ENCODE measurements at places on chromosomes 7 and 10.

GRCh38 chr10:32489901-32490300 lies 44.0 kb downstream of the CCDC7 start:
- no peak for DNase-seq

DNA sequence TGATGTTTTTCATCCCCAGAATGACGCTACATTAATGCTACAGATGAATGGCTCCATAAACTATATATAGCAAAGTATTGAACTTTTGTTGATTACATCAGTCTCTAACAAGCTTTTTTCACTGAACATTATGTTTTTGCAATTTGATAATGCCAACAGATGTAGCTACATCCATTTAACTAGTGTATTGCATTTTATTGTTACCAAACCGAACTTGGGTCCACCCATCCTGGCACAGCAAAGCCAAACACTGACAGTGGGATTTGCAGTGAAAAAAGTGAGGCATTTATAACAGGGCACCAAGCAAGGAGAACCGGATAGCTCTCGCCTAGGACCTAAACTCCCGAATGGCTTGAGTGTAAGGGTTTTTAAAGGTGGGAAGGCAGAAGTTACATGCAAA lies 182.8 kb upstream of the TNS3 start:
- DNase-seq, result no peak

DNA sequence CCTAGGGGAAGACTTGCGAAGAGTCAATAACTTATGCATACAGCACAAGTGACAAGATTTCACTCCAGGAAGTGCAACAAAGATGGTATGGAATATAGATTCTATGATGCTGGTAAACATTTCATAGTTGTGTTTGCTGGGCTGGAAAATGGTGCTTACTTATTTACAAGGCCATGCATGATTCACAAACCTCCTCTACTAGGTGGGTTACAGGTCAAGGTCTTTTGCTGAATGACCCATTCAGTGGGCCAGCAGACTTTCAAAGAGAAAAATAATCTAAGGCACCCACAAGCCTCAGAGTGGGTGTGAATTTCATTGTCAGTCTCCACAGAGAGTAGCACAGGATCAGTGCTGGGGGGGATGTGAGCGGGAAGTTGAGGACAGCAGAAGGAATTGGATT lies 378.5 kb downstream of the PLXNA4 start:
- no peak for DNase-seq

GRCh38 chr10:97831259-97831658 lies 18.4 kb upstream of the GOLGA7B start:
- DNase-seq, result no peak

GRCh38 chr7:77426052-77426404 lies 9.9 kb upstream of the GSAP start:
- DNase-seq, result no peak

GRCh38 chr10:50467209-50467608 lies 156.5 kb downstream of the SGMS1 start:
- DNase-seq, result no peak

- DNase-seq, result no peak
Measured at GRCh38 chr10:68829521-68829920, 2.2 kb downstream of the STOX1 start.

GRCh38 chr7:10225275-10225674 lies 748.4 kb upstream of the PHF14 start:
- no peak for DNase-seq

DNA sequence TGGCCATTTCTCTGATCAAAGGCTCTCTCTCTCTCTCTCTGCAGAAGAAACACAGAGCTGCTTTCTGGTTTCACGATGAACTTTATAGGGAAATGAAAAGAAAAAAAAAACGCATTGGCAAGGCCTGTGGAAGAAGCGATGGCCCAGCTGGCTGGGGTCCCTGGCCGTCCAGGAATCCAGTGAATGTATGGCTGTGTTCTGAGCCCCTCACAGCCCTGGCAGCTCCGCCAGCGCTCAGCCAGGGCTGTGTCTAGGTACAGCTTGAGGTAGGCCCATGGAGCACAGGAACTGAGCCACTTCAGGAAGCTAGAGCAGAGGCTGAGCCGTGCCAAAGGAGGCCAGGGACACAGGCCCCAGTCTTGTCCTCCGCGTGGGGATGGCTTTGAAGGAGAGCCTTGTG lies 13.1 kb upstream of the UCMA start:
- no peak for DNase-seq

- DNase-seq, result no peak
Measured at GRCh38 chr7:25901658-25902057, 250.3 kb upstream of the NFE2L3 start.

DNA sequence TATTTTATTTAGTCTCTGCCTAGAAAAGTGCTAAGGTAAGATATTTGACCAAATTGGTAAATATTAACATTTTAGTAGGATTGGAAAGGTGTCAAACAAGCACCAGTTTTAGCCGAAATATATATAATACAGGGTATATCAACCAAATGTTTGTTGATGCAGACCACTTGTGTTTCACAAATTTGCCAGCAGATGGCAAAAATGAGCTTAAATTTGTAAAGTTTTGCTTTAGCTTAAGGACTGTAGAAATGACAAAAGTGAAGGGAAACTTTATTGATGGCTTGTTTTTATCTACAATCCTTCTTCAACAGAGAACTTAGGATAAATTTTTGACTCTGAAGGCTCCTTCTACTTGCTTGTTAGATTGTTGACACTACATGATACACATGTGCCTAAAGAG lies 4.8 kb upstream of the POLR1F start:
- DNase-seq, result no peak

DNA sequence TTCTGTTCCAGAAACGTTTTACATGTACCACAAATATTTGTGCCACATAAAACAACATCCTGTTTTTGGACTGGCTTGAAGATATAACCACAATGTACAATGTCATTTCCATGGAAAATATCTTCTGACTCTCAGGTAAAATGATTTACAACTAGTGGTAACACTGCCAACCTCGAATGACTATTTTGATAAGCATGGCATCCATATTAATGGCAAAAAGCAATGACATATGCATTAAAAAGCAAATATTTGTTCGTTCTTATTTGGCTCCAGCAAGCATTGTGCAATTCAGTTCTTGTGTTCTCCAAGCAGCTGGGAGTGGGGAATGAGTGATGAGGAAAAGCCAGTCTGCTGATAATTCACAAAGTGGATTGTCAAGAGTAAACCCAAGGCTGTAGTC lies 289.0 kb downstream of the PLXDC2 start:
- no peak for DNase-seq

DNA sequence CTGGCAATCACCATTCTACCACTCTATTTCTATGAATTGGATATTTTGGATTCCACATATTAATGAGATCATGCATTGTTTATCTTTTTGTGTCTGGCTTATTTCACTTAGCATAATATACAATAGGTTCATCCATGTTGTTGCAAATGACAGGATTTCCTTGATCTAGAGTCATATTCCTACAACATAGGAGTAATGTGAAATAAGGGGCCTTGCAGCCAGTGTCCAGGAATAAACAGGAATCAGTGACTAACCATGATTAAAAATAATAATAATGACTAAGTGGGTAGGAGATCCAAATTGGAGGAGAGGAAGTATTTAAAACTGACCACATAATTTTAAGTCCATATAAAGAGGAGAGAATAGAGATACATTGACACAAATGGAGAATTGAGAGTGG lies 49.9 kb downstream of the SCIN start:
- DNase-seq, result no peak

- DNase-seq, result no peak
Measured at GRCh38 chr10:36675458-36675880, 449.9 kb upstream of the ANKRD30A start.

DNA sequence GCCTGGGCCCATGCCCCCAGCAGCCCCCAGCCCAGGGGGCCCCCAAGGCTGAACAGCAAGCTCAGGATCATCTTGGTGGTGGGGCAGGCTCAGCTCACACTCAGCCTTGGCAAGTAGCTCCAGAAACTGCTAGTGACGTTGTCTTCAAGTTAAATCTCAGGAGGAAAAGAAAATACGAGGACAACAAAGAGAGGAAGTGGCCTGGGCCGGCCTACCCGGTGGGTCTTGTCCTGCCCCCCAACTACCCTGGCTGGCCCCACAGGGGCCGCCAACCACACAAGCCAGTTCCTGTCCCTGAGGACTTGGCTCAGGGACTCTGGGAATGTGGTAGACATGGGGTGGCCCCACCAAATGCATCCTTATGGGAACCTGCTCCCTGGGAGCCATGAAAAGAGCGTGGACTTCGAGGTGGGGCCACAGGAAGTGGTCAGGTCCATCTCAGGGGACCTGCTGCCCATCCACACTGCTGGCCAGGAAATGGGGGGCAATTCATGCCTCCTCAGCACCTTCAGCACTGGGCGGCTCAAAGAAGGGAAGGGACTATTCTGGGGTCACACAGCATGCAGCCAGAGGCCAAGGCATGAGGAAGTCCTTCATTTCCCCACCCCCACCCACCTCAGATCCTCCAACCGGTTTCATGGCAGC lies at the start of gene MMRN2:
TSS of gene MMRN2 (minus strand) at position 145 of the 645 bp plus-strand sequence. CDS start at position 71, 74 bp downstream.
- no peak for DNase-seq

DNA sequence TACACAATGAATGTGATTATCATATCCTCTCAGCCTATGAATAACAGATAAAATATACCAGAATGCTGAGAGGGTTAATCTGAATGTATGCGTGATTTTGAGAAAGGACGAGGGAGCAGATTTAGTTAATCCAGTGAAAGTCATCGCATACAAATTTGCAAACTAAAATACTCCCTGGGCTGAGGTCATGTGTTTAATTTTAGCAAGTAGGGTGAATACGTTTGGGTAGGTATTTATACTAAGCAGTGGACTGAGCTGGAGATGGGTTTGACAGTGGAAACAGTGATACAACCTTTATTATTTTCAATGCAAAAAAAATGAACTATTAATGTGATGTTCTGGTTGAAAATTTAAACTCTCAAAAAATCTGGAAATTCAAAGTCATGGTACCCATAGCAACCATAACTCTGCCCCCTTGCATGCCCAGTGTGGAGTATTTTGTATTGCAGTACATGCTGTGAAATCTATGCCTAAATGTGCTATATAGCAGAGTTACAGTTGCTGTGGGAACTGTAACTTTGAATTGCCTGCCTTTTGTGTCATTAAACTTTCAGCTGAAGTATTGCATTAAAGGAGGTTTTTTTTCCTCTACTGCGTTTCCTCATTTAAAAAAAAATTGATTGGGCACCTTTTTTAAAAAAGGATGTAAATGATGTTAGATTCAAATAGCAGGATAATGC lies 9.5 kb upstream of the ARID5B start:
- no peak for DNase-seq

GRCh38 chr10:54691331-54691730 lies 109.7 kb downstream of the PCDH15 start:
- no peak for DNase-seq

DNA sequence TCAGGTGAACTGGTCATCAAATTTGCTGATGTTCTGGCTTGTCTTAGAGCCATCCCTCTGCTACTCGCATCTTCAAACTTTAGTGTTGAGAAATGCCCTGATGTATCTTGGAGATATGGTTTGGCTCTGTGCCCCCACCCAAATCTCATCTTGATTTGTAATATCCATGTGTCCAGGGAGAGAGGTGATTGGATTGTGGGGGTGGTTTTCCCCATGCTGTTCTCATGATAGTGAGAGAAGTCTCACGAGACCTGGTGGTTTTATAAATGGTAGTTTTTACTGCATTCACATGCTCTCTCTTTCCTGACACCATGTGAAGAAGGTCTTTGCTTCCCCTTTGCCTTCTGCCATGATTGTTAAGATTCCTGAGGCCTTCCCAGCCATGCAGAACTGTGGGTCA lies 74.0 kb upstream of the AFAP1L2 start:
- no peak for DNase-seq

- DNase-seq, result no peak
Measured at GRCh38 chr10:95245425-95246055, 45.3 kb downstream of the PDLIM1 start.

All from stimulated activated CD4-positive, alpha-beta T cell treated with anti-CD3 and anti-CD28 coated beads, TNF-alpha, amount 100 ng/mL, for 24 hours (primary cell).